ENCODE measurements at places on chromosomes 6 and 20.

GRCh38 chr20:50194831-50195523, 4.3 kb downstream of the CEBPB start:
- peak; percentile 53 for DNase-seq

GRCh38 chr6:167996424-167997199, 859 bp upstream of the KIF25 start:
- no peak for DNase-seq

DNA sequence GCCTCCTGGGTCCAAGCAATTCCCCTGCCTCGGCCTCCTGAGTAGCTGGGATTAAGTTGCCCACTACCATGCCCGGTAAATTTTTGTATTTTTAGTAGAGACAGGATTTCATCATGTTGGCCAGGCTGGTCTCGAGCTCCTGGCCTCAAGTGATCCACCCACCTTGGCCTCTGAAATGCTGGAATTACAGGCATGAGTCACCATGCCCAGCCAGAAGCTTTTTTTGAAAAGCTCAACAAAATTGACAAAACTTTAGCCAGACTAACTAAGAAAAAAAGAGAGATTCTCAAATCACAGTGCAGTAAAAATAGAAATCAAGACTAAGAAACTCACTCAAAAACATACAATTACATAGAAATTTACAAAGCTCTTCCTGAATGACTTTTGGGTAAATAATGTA, 420.6 kb downstream of the COL12A1 start:
- no peak for DNase-seq

DNA sequence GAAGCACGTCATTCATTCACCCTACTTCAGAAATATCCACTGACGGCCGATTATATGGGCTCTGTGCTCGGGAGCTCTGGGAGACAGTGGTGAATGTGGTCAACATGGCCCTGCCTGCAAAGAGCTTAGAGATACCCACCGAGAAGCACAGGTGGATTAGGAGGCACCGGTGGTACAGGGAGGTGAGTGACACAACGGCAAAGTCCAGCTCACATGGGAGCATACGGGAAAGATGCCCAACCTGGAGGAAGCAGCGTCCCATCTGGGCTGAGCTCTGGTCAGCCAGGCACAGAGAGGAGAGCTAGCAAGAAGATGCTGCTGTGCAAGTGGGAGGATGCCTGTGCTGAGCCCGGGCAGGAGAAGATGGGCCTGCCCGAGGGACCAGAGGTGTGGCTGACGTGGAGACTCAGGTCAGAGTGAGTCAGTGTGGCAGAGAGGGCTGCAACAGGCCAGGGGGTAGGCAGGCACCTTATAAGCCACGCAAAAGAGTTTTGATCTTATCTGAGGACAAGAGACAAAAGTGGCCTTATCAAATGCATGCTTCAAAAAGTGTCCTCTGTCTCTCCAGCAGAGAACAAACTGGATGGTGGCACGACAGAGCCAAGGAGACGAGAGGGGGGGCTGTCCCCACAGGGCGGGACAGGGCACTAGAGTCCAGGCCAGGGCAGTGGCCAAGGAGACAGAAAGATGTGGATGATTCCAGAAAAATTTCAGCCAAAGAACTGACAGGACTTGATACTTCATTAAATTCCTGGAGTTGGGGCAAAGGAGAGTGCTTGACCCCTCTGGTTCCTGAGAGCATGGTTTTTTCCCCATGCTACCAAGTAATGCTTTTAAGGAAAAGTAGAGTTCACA, 214.6 kb upstream of the SNX9 start:
- no peak for DNase-seq

DNA sequence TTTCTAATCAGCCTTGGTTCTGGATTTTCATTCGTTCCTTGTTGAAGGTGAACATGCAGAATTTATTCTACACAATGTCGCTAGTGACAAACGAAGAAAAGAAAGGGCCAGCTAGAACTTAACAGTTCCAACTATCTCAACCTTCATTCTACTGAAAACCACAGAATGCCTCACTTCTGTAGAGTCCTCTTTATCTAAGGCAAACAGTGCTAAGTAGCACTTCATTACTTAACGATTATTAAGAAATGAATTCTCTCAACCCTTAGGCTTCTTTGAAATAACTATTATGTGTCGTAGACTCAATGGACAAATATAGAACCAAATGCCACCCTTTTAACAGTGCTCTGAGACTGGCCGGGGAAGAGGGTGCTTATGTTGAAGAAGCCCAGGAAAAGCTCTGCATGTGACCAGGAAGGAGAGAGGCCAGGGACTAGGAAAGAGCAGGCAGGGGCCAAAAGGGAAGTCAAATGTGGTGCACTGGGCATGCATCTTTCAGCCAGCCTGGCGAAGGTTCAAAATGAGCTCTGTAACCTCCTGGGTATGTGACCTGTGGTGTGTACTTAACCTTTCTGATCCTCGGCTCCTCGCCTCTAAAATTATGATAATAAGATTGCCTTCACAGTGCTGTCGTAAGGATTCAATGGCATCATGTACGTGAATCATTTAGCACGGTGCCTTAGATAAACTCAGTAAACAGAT, 55.4 kb upstream of the BMP2 start:
- DNase-seq, result peak; percentile 62

DNA sequence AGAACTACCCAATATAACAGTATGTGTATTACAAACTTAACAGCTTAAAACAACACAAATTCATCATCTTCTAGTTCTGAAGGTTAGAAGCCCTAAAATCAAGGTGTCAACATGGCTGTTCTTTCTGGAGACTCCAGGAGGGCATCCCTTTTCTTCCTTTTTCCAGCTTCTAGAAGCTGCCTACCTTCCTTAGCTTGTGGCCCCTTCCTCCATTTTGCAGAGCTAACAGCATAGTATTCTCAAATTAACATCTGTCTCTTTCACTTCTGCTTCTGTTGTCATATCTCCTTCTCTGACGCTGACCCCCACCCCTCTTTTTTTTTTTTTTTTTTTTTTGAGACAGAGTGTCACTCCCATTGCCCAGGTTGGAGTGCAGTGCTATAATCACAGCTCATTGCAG, 52.8 kb upstream of the AKIRIN2 start:
- peak; percentile 22 for DNase-seq

DNA sequence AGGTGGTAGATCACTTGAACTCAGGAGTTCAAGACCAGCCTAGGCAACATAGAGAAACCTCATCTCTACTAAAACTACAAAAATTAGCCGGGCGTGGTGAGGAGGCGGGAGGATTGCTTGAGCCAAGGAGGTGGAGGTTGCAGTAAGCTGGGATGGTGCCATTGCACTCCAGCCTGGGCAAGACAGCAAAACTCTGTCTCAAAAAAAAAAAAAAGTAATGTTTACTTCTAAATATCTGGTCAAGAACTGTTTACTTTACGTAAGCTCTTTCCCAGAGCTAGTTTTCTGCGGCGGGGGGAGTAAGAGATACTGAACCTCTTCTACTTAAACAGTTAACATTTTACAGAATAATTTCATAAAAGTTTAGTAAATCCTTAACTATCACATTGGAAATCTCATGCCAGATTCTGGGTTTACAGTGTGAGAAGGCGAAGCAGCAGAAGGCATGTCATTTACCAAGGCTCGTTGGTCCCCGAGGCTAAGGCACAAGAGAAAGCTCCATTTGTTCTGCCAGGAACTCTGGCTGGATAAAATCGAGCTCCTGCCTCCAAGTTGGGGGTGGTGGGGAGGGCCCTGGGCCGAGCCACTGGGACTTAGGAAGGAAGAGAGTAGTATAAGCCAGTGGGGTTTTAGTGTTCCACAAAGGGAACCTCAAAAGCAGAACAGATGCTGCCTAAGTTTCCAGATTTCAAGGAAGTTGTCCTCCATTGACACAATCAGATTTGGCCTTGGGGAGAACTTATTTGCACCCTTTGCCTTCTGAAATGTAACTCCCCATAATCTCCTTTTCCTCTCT, 41.7 kb downstream of the ARFGEF2 start:
- no peak for DNase-seq

GRCh38 chr6:131787079-131787478, 20.7 kb upstream of the ENPP1 start:
- no peak for DNase-seq

- no peak for DNase-seq
Measured at GRCh38 chr6:43733471-43734293, 36.3 kb upstream of the VEGFA start.

DNA sequence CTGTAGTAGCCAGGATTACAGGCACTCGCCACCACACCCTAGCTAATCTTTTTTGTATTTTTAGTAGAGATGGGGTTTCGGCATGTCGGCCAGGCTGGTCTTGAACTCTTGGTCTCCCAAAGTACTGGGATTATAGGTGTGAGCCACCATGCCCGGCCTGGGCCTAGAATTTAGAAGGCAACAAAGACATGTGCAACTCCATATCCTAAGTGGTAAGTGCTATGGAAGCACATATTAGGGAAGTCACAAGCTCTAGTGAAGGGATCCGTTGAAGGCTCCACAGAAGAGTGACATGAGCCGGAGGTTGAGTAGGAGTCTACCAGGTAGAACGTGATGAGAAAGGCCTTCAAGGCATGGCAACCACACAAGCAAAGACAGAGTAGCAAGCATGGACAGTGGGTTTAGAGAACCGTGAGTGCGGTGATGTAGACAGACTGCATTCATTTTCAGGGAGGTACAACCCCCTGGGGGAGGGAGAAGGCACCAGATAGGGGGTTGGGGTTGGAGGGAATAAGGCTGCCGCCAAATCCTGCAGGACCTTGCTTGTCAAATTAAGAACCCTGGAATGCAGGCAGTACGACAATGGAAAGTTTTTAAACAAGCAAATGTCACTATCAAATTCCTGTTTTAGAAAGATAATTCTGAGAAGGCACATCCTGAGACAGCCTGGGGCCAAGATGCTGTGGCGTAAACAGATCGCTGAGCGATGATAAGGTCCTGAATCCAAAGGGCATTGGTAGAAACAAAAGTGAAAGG, 50.2 kb downstream of the ARHGAP18 start:
- DNase-seq, result peak; percentile 95

DNA sequence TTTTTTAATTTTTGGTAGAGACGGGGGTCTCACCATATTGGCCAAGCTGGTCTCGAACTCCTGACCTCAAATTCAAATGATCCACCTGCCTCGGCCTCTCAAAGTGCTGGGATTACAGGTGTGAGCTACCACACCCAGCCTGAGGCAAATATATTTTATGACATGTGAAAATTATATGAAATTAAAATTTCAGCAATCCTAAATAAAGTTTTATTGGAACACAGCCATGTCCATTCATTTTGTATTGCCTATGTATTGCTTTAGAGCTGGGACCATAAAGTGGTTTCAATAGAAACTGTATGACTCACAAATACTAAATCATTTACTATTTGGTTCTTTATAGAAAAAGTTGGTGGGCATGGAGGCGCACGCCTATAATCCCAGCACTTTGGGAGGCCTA, 32.0 kb upstream of the GCM1 start:
- DNase-seq, result no peak

DNA sequence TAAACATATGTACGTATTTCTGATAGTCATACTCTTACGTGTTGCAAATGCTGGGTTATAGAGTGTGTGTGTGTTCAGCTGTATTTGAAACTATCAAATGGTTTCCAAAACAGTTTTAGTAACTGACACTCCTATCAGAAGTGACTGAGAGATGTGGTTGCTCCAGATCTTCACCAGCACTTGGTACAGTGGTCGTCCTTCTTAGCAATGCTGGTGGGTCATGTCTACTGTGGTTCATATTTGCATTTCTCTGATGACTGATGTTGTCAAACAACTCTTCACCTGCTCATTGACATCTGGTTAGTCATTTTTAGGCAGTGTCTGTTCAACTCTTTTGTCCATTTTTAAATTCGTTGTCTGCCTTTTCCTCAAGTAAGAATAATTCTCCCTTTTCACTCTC, 259.3 kb downstream of the KIF16B start:
- no peak for DNase-seq

DNA sequence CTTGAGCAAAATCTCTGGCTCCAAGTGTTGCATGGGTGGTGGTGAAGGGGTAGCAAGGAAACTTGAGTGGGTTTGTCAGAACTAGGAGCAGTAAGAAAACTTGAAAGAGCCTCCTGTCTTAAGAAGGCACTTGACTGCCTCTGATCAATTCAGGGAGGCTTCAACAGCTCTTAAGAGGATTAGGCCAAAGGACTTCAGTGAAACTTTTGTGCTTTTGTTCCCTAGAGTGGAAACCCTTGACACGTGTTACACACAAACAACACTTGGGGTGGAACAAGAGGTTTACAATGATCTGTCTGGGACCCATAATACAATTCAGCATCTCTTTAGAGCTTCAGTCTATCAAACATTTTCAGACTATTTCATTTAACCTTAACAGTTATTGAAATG, 80.1 kb upstream of the ARMC2 start:
- no peak for DNase-seq

DNA sequence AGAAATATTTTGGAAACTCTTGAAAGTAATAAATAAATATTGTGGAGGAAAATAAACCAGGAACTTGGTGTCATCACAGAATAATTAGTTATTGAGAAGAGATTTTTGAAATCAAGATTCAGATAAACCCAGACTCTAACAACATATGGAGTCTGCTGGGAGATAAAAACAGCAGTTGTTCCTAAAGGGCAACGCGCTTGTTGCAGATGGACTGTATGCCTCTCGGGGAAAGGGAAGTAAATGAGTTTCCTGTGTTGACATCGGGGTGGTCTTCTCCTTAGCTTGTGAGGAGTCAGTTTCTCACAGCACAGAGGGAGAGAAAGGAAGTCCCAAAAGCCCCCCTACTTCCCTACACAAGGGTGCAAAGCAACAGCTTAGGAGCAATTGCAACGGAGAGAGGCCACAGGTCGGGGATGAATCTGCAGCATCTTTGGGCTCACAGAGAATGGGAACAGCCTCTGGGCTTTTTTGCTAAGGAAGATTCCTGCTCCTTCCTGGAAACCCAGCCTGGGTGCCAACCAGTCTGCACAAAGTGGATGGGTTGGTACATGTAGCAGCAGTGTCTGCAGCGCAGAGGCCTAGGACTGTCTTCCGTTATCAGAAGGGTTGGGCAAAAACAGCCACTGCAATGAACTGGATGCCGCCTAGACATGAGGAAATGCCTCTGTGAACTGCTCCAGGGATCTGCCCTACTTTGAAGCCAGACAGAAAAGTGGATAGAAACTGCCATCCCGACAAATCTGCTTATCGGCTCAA, 603.0 kb upstream of the NRSN1 start:
- DNase-seq, result no peak

GRCh38 chr6:125932451-125932795, 24.1 kb upstream of the HINT3 start:
- no peak for DNase-seq

- DNase-seq, result no peak
Measured at GRCh38 chr20:23180451-23180921, 94.4 kb upstream of the CD93 start.

GRCh38 chr20:10603971-10604864, 69.6 kb downstream of the JAG1 start:
- DNase-seq, result no peak
